ENCODE measurements at places on chromosomes 5 and 9.

GRCh38 chr5:67858471-67859031, 357.0 kb upstream of the PIK3R1 start:
- no peak for DNase-seq

DNA sequence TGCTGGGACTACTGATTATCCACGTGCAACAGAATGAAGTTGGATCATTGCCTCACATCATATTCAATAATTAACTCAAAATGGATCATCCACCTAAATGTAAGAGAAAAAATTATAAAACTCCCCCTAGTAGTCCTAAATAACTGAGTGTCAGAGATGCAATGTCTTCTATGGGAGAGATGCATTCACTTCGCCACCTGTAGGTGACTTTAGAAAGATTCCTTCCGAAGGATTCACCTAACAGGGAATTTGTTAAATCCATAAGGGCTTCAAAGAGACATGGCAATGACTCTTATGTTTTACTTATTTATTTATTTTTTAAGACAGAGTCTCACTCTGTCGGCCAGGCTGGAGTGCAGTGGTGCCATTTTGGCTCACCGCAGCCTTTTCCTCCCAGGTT, 526.0 kb downstream of the MTRR start:
- DNase-seq: no peak

DNA sequence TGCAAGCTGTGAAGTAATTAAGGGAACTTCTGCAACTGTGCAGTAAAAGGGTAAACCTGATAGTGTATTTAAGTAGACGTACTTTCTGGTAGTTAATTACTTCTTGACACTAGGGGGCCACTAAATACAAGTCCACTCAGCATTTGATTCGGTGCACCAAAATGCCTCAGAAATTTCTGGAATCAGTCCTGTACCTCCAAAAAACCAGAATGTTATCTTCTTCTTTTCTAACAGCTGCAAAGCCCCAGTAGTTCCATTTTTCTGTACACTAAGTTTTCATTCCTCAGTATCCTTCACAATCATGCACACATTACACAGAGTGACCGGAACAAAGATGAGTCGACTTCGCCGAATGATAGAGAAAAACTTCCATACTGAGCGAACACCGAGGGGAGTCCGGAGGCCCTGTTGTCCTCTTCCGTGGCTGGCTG, 484 bp downstream of the GFM2 start:
- no peak for DNase-seq

GRCh38 chr5:123364441-123365155, 58.6 kb downstream of the CEP120 start:
- no peak for DNase-seq

- peak; percentile 43 for DNase-seq
Observed at GRCh38 chr9:121217609-121218292, 16.1 kb upstream of the RAB14 start.

GRCh38 chr5:14665101-14665822, 744 bp downstream of the OTULIN start:
- peak; percentile 35 for DNase-seq

DNA sequence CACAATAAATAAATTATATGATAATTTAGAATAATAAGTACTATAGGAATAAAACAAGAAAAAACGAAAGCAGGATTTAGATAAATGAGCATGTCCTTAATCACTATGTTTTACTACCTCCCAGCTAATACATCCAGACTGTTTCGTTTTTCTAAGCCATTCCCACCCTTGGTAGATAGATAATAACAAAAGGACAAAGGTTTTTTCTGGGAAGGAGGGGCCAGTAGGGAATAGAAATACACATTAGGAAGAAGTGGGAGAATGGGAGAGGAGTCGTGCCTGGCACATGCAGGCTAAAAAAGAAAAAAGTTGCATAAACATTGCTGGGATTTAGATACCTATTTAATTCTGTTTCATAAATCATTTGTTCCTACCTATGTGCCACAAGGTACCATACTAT, 97.1 kb downstream of the MTX3 start:
- DNase-seq: no peak

DNA sequence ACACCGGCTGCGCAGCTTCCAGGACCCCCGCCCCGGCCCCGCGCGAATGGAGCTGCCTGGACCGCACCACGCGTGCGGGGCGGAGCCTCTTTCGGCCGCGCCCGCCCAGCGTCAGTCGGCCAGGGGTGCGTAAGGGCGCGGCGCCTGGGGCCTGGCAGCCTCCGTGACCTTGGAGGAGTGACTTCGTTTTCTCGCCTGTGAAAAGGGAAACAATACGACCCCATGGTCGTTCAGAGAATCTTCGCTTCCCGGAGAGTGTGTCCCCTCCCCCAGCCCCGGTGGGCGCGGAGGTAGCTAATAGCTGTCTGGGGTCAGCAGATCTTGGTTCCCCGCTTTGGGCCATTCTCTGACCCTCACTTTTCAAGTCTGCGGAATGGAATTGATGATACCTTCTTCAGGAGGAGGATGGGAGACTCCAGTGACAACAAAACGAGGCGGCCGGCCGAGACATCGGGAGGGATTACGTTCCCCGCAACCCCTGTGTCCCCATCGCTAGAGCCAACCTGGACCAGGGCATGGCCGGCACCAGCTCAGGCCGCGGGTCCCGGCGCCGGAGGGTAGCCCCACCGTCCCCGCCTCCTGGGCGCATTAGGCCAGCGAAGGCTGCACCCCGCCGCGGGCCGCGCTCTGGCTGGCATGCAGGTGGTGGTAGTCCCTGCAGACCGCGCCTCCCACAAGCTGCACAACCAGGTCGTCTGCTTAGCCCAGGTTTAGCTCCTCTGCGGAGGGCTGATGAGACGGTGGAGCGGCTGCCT, 5.5 kb upstream of the CDHR2 start:
- peak; percentile 70 for DNase-seq

GRCh38 chr9:4691795-4692194, 12.4 kb downstream of the CDC37L1 start:
- DNase-seq: no peak
